ENCODE measurements at places on chromosomes 7 and 10. TPM values are rescaled to one million over a fixed set of nuclear protein-coding genes. Genes with fewer than 3 reads are reported as not detected.
A peak's percentile ranks its signal among the peaks of the same experiment; 100 is the strongest.

DNA sequence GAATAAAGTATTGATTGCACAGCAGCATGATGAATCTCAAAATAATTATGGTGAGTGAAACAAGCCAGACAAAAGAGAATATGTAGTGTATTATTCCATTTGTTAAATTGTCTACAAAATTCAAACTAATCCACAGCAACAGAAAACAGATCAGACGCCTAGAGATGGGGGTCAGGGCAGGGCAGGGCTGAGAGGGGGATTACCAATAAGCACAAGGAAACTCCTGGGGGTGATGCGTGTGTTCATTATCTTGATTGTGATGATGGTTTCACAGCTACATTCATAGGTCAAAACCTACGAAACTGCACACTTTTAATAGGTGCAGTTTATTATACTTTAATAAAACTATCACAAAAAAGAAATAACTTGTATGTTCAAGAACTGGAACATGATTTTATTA lies 132.7 kb upstream of the CDK6 start:
- no peak for DNase-seq

The ATP6V1F gene
- total RNA-seq, result 137 TPM

- DNase-seq, result no peak
Observed at GRCh38 chr7:11078247-11078834, 104.7 kb downstream of the PHF14 start.

The C10orf143 gene
- not detected for total RNA-seq

DNA sequence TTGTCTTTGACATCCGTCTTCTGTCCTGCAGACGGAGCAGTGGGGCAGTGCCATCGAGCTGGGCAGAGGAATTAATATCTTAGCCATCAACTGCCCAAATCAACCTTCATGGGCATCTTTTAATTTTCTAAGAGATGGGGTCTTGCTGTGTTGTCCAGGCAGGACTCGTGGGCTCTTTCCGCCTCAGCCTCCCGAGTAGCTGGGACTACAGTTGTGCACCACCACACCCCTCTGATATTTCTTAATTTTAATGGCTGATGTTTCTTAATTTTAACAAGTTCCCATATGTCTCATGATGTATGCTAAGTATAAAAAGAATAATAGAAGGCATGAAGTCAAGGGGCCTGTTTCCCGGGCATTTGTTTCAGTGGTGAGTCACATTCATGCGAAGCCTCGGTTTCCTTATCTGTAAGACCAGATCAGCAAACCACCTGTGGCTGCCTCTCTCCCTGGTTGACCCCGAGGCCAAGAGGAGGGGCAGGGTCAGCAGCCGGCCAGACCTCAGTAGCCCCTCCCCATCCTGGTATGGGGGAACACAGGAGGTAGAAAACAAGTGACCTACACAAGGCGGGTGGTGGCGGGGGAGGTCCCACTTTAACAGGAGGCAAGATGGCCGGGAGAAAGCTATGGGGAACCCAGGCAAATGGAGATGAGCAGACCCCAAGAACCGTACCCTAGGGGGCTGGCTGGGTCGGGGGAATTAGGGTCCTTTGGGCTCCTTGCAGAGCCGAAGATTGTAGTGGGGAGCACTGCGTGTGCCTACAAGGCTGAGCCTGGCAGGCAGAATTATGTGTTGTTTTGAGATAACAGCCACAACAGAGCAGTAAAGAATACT lies 85.5 kb downstream of the CUX1 start:
- no peak for DNase-seq

GRCh38 chr7:130845581-130846085 lies 111.6 kb upstream of the KLF14 start:
- DNase-seq, result no peak

DNA sequence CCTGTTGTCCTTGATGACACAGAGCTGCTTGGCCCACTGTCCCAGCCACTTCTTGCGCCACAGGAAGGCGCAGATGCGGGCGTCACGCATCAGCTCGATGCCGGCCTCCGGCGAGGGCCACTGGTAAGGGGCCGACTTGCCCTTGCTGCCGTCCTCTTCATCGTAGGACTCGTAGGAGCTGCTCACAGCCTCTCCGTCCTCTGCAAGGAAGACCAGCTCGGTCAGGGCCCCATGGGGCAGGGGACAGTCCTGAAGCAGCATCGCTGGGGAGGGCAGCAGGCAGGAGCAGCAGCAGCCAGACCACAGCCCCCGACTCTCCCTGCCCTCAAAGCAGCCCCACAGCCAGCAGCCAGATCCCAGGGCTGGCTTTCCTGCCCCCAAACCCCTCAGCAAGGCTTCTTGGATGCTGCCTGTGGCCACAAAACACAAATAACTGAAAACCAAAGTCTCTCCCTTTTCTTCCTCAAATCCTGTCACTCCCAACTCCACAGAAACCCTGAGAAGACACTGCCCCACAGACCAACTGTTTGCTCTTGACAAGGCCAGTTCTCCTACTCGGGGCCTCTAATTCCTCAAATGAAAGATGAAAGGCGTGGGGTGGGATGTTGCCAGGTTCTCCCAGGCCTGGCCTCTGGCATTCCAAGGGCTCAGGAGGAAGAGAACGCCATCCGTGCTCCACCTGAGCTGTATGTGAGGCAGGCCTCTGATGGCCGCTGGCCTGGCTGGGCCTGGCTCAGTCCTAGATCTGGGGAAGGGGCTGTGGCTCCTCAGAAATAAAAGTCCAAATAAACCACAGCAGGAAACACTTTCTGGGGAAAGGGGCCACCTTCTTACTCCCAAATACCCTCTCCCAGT lies 76.7 kb downstream of the VWA2 start:
- DNase-seq, result no peak

DNA sequence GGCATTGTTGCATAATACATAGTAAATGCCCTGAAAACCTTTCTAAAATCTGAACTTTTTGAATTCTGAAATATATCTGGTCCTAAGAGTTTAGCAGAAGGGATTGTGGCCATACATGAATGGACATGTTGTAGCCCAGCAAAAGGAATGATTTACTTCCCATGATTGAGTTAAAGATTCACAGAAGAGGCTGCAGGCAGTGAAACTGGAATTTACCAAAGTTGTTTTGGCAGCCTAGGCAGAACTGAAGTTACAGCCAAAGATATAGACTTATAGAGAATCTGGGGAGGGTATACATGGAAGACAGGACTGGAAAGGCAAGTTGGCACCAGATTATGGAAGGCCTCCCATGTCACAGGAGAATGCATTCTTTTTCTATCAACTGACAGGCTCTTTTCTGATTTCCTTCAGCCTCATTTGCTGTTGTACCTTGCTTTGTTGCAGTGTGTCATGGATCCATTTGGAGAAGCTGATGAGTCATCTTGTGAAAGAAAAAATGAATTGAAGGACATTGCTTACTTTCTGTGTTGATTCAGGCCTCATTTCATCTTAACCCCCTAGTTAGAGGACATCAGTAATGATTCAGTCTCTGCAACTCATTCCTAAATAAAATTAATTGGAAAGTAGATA lies 356.2 kb upstream of the LRGUK start:
- no peak for DNase-seq

The CYP26C1 gene
- total RNA-seq, result not detected

DNA sequence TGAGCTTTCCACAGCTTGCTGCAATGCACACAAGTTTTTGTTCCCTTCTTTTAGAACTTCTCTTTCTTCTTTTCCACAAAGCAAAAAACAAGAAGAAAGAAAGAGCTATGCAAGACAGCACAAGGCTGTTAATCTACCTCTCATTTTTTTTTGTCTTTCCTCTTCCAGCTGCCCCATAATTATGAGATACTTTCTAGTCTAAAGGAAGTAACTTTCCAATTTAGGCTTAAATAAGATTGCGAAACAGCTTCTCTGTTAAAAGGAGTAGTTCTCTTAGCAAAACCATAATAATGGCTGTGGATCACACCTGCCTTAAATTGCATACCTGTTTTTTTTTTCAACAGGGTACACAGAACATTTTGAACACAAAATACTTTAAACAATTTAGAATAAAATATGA lies 56.0 kb downstream of the NDUFB2 start:
- no peak for DNase-seq

The GJD4 gene
- total RNA-seq, result not detected

DNA sequence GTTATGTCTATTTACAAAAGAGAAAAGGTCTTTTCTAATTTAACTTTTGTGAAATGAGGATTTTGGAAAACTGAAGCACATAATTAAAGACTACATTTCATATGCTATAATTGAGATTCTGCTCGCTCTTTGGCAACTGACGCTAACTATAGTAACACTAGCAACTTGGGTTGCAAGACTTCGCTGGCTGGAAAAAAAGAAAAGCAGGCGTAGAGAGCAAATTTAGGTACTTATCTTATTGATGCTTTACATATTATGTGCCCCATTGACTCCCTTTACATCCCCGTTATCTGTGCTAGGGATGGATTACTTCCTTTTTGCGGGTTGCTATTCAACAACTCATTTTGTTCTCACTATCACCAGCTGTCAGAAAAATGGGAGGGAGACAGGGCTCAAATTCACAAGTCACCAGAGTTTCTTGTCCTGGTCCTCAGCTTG lies 10.5 kb downstream of the SEMA3C start:
- DNase-seq, result no peak

DNA sequence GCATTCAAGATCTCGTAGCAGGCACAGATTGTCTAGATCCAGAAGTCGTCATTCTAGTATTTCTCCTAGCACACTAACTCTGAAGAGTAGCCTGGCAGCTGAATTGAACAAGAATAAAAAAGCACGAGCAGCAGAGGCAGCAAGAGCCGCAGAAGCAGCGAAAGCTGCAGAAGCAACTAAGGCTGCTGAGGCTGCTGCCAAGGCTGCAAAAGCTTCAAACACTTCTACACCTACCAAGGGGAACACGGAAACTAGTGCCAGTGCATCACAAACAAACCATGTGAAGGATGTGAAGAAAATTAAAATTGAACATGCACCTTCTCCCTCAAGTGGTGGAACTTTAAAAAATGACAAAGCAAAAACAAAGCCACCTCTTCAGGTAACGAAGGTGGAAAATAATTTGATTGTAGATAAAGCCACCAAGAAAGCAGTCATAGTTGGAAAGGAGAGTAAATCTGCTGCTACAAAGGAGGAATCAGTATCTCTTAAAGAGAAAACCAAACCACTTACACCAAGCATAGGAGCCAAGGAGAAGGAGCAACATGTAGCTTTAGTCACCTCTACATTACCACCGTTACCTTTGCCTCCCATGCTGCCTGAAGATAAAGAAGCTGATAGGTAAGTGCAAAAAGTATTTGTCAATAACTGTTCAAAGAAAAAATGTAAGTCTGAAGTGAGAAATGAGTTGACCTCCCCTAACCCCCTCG lies 37.7 kb downstream of the CDK13 start:
- no peak for DNase-seq

DNA sequence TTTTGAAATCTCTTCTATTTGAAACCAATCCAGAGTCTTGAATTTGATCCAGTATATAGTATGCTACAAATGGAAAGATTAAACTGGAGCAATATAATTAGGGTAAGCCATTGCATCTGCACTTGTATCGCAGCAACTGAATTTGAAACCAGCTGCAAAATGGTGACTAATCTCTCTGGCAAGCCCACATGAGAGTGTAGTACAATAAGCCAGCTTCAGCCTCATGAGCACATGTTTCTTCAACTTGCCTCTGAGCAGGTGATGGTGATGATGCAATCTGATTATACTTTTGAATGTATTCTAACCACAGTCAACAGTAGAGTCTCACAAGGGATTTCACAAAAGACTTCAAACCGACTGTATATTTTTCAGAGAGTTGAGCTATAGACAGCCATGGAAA lies 829 bp upstream of the RPA3 start:
- DNase-seq, result peak; percentile 73

The AKR1C4 gene
- not detected for total RNA-seq

DNA sequence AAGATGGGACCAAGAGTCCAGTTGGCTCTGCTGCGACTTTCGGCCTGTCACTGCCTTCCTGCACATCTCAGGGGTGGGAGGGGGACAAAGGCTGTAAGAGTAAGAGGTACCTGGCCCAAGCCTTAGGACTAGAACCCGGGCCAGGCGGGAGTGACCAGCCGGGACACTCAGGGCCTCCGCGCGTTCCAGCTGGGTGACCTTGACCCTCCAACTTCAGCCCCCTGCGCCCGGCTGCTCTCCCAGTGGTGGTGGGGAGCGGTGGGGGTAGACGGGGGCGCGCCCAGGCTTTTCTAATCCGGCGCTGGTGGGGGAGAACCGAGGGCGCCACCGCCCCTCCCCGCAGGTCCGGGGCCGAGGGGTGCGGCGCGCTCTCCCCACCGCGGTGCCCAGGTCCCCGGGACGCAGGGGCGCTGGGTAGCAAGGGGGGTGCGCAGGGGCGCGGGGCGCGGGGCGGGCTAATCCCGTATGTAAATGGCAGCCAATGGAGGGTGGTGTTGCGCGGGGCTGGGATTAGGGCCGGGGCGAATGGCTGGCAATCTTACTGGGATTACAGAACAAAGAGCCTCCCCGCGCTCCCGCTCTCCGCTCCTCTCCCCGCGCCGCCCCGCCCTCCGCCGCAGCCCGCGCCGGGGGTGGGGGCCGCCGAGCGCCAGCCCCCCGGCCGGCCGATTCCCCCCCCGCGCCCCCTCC lies at the start of gene GTF2IRD1:
Gene GTF2IRD1, plus strand, starts transcription at position 585 of the 690 bp plus-strand sequence. CDS start 54,175 bp downstream, outside the sequence.
- peak; percentile 77 for DNase-seq

DNA sequence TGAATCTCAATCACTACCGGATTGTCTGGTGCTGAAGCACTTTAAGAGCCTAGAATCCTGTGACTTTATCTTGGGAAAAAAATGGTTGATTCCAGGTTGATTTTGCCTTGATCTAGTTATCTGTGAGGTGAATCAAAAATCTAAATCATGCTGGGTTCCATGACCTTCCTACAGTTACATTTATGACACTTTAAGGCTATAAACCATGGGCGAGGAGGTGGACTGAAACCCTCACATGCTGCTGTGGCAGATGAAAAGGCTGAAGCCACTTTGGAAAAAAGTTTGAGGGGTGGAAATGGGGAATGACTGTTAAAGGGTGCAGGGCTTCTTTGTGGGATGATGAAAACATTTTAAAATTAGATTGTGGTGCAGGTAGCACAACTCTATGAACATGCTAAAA lies 17.5 kb downstream of the SLC16A9 start:
- DNase-seq, result no peak

The SORCS1 gene
- total RNA-seq, result 0.26 TPM

DNA sequence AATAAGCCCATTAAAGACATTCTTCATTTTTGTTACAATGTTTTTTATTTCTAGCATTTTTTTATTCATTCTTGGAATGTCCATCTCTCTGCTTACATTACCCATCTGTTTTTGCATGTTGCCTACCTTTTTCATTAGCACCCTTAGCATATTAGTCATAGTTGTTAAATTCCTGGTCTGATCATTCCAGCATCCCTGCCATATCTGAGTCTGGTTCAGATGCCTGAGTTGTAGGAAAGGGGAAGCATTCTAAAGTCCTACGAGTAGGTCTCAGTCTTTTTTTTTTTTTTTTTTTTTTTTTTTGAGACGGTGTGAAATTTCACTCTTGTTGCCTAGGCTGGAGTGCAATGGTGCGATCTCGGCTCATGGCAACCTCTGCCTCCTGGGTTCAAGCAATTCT lies 19.7 kb upstream of the NRF1 start:
- DNase-seq, result no peak

DNA sequence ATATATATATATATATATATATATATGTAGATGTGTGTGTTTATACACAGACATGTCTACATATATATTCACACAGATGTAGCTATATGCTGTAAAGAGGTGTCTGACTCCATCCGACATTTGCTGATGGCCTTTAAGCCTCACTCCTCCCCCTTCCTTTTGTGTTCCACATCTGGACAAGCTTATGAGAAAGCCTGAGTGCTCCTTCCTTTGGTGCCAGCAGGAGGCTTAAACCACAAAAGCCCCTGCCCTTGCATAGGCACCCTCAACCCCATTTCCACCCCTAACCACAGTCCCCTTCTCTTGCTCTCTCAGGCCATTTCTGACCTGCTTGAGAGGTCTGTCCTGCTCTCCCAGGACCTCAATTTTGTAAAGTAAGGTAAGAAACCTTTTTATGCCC lies 98.7 kb downstream of the SVOPL start:
- DNase-seq, result no peak

Measured in uterus (tissue), 4 donors.